ENCODE measurements at places on chromosomes 1 and 21.

GRCh38 chr1:219741011-219741970 is 128.4 kb upstream of the ZC3H11B start:
- no peak for DNase-seq

DNA sequence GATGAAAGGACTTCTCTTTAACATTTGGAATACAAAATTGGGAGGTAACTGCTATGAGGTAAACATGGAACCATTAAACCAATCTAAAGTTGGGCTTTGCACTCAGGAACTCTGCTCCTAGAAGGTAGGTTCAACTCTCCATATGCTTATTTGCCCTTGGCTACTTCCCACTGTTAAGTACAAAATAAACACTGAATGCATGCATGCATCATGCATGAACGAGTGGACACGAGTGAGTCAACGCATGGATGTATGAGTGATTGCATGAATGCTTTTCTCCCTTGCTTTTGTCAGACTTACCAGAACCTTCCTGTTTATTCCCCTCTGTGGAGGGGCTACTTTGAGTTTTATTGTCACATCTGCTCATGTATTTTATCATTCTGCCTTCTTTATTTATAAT is 42.4 kb upstream of the RUNX1 start:
- DNase-seq = no peak

DNA sequence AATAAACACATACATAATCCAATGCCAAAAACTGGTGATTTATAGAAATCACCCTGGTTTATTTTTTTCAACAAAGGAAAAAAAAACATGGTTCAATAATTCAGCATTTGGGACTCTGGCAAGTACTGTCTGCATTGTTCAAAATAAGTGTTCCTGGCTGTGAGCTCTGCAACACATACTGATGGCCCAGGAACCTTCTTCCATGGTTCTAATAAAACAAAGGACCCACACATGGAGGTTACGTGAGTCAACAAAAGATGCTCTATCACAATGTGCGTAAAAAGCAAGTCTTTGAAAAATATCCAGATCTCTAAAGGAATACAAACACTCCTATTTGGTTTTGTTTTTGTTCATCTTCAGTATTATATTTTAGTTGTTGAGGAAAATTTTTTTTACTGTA is 37.9 kb upstream of the C1orf198 start:
- DNase-seq = no peak

DNA sequence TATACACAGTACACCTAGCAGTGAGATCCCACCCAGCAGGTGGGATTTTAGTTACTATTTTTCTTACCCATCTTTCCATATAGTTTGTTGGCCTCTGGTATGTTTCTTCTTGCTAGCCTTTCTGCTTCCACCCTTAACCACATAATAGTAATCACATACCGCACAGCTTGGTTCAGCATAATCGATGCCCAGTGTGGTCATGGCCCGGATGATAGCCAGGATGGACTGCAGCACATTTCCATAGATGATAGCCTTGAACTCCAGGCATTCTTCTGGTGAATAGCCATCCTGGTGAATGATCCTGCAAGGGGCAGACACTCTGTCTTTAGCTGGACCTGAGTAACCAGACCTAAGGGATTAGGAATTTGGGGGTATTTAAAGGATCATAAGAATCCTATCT is 9.5 kb downstream of the GNAT2 start:
- DNase-seq = no peak

DNA sequence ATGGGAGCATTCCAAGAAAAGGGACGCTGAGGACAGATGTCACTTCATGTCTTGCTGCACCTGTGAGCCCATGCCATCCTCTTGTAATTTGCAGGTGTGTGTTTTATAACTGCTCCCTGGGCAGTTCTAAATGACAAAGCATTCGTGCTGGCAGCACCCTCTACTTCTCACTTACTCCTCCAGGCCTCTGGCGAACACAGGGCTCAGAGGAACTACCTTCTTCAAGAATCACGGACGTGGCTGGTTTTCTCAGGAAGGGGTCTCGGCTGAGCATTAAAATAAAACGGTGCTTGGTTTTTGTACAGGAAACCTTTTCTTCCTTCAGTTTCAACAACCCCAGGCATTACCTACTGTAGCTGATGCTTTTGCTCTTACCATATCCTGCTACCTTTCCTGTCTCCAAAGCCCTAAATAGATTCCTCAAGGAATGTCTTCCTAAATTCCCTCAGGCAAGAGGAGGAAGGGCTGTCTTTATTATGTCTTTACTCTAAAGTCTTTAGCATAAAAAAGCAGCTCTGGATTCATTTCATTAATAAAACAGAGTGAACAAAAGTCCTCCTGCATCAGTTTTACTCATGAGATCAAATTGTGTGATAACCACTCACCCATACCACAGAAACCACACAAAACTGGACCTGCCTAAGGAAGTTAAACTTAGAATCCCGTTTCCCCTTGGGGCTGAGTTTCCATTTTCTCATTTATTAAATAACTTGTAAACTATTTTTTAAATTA is 79.0 kb upstream of the MAP10 start:
- DNase-seq = no peak

DNA sequence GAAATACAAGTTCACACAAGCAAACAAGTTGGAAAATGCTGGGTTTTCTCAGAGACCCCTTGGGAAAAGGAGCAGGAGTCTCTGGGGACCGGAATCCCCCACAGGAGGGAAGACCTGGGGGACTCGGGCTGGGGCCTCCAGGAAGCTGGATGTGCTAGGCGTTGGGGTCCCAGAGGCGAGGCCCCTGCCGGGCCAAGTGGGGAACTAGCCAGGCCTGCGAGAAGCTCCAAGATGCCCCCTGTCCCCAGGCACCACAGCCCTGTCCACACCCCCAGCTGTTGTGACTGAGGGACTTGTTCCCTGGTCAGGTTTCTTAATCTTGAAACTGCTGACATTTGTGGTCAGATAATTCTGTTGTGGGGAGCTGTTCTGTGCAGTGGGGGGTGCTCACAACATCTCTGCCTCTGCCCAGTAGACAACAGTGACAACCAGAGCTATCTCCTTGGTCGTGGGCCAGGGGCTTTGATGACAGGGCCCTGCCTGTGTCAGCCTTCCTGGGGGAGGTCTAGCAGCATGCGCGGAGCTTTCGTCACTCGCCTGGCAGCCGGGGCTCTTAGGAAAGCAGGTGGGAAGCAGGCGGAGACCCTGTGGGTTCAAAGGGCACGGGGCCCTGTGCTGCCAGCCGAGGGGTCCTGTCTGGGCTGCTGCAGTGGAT is 126.4 kb upstream of the ARHGEF16 start:
- no peak for DNase-seq
